ENCODE measurements at places on chromosomes 1 and 21.

- no peak for DNase-seq
Measured at GRCh38 chr1:26121854-26122773, 10.5 kb downstream of the PDIK1L start.

DNA sequence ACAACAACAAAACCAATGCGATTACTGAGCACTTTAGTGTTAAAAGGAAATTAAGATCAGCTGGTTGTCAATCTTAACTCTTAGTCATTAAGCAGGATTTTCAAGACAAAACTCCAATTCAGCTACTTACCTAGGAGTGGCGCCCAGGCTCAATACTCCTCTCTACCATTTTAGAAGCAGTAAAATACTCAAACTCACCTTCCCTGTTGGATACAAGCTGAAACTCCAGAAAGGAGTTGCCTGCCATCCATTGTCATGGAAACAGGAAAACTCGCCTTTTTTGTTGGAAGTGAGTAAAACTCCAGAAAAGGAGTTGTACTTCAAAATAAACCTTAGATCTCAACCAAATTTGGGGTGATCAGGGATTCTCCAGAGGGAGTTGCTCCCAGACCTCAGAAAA lies 127.0 kb upstream of the F3 start:
- DNase-seq, result no peak

DNA sequence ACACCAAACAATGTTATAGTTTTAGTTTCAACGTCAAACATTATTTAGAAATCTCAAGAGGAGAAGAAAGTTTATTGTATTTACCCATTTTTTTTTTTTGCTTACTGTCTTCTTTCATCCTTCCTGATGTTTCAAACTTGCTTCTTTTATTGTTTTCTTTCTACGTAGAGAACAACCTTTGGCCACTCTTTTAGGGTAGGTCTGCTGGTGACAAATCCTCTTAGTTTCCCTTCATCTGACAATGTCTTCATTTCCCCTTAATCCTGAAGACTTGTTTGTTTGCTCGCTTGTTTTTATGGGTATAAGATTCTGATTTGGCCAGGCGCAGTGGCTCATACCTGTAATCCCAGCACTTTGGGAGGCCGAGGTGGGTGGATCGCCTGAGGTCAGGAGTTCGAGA lies 89.1 kb downstream of the RHOU start:
- no peak for DNase-seq

DNA sequence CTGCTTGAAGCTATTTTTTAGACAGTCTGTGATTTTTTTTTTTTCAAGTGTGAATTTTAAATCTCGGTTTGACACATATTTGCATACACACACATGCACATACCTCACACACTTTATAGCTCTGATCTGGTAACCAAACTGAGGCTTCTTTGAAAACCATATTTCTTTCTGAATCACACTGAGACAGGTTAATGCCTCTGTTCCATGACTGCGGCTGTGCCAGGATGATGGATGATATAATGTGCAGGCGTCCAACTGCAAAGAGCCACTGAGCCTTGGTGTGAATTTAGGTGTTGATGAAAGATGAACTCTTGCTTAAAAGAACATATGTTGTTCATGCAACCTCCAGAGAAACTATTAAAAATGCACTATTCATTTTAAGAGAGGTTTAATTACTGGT lies 504.0 kb upstream of the OLFM3 start:
- no peak for DNase-seq

DNA sequence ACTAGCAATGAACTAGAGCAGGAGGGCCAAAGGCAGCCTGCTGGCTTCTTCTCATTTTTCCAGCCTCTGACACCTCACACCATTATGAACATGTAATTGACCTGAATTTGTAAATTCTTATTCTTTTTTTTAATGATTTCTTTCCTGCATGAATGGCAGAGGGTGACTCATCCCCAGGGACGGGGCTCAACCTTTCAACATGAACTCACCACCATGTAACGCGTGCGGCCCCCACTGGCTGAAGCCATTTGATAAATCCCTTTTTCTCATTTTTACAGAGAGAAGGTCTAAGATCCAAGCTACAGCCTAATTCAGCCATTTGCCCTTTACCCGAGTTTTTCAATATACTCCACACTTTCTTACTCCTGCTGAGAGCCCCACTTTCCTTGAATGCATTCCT lies 9.3 kb upstream of the ETS2 start:
- DNase-seq, result no peak

DNA sequence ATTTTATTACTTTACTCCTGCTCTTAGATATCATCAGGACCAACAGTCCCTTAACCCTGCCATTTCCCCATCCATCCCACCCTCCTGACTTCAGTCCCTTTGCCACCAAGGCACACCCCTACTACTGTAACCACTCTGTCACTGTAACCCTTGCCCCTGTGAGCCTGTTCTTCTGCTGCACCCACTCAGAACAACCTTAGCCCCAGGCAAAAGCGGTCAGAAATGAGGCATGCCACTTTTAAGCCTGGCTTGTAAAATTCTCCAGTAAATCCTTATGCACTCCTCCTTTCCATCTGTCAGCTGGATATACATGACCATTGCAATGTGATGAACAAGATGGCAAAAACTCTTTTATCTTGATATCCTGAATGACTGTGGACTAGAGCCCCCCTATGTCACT lies 555.0 kb upstream of the PLXNA2 start:
- DNase-seq, result no peak

Measured in LNCaP clone FGC (cell line).